ENCODE measurements at places on chromosomes 1 and 21. TPM values are rescaled to one million over a fixed set of nuclear protein-coding genes. Genes with fewer than 3 reads are reported as not detected.

The TRIM67 gene
- total RNA-seq = not detected

The PIK3R3 gene
- 2.4 TPM for total RNA-seq

The DIP2A gene
- total RNA-seq = 24.9 TPM

The EPHA2 gene
- total RNA-seq = 144 TPM

The STUM gene
- total RNA-seq = not detected

The S100A14 gene
- 685 TPM for total RNA-seq

The KRTAP15-1 gene
- not detected for total RNA-seq

The AMY2B gene
- total RNA-seq = 2.1 TPM

The RHBG gene
- total RNA-seq = not detected

The S100A5 gene
- total RNA-seq = not detected

The MEX3A gene
- 6.5 TPM for total RNA-seq

The THEM4 gene
- total RNA-seq = 4.6 TPM

The AMY2A gene
- total RNA-seq = not detected

The CENPF gene
- total RNA-seq = 0.85 TPM

The OPRD1 gene
- under 0.01 TPM for total RNA-seq

The KCNE1 gene
- total RNA-seq = not detected

The PIGV gene
- 16.1 TPM for total RNA-seq
